ENCODE measurements at places on chromosomes 4 and X.

GRCh38 chr4:110046588-110047049, 133.9 kb downstream of the EGF start:
- no peak for DNase-seq

GRCh38 chr4:66647926-66648325, 897.4 kb downstream of the CENPC start:
- DNase-seq, result no peak

- DNase-seq, result no peak
These were observed 254.5 kb upstream of the RPS6KA3 start for GRCh38 chrX:20521222-20521621.

DNA sequence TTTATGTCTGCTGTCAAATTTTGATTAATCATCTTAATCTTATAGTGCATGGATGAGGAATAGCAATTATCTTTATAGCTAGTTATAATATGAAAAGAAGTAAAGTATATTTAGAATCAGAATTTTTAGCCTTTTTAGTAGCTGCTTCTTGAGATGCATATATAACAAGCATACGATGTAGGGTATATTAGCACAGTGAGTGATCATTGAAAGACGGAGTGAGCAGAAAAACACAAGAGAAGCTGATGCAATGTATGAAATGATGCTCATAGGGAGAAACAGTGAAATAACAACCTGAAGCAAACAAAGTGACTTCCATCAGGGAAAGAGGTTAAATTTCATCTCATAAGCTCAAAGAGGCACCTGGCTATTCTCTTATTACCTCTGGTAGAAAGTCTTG, 77.0 kb downstream of the GLRA3 start:
- no peak for DNase-seq

DNA sequence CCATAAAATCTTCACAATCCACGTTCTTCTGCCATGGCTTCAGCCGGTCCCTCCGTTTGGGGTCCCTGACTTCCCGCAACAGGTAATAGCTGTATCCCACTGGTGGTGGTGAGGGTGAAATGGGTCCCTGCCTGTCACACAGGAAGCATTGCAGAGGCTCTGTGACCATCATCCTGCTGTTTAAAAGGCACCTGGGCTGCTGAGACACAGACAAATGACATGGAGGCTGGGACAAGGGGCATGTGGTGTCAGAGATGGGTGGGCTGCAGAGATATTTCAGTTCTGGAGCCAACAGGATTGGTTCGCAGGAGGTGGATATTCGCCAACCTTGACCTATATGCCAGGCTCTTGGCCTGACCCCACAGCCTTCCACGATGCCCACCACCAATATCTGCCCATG, 82.1 kb downstream of the JAKMIP1 start:
- no peak for DNase-seq

DNA sequence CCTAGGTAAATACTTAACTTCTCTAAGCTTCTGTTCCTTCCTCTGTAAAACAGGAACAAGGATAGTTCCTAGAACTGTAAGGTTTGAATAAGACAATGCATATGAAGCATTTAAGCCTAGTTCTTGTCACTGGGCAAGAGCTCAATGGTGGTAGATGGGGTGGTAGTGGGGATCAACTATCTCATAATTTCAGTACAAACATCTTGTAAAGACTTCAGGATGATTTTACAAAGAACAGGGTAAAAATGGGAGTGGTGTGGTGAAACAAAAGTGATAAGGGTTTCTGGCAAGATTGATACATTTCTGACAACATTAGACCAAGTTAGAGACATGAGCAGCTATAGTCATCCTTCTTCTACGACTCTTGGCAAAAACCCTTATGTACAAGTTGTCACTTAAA, 137.8 kb downstream of the SCFD2 start:
- DNase-seq, result no peak

- no peak for DNase-seq
These were observed 1703.9 kb upstream of the TENM3 start for GRCh38 chr4:180539284-180539683.

DNA sequence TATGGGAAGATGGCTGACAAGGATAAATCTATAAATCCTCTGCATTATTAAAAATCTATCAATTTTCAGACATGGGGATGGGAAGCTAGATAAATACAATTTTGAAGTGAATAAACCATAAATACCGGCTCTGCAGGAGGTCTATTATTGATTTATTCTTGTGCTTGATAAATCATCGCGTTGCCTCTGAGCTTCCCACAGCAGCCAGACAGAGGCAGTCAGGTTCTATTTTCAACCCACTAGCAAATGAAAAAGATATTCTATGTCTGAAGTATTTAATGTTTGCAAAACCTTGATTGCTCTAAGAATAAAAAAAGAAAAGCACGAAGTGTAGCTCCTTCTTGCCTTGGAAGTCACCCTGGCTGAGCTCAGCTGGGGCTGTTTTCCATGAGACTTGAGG, 216.2 kb downstream of the DHRSX start:
- no peak for DNase-seq

GRCh38 chr4:47672696-47673095, 165.2 kb downstream of the CORIN start:
- no peak for DNase-seq

DNA sequence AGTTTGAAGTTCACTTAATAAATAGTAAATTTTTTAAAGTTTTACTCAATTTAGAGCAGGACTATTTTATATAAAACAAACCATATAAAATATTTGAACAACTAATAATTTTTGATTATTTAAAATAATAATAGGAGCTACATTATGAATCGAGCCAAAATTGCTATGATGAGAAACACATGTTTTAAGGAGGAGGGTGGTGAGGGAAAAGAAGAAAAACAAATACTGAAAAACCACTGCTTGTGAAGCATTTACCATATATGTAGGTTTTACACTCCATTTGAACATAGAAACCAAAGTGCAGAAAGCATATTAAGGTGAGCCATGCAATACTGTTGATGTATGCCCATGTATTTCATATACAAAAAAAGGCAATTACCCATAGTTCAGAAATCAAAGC, 448.9 kb downstream of the FSTL5 start:
- no peak for DNase-seq

DNA sequence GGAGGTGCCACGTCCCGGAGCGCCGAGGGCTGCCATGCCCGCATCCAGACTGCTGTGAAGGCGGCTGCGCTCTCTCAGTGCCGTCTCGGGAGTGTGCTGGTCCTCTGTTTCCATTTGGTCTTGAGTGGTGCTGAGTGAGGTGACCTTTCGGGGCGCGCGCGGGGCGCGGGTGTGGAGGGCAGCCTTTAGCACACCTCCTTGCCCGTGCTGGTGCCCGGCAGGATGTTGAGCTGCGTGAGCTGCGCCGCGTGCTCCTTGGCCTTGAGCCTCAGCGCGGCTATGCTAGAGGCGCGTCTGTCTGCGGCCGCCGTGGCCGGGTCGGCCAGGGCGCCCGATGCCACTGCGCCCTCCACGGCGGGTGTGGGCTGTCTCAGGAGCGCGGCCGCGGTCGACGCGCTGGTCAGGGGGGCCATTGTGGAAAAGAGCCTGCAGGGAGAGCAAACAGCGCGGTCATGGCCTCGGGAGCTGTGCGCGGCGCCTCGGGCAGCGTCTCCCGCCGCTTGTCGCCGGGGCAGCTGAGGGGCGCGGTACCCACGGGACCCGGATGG, 11.2 kb downstream of the ARX start:
- DNase-seq, result no peak

GRCh38 chrX:23699636-23700194, 32.4 kb downstream of the PRDX4 start:
- DNase-seq, result no peak

GRCh38 chr4:10832806-10833628, 148.4 kb upstream of the CLNK start:
- no peak for DNase-seq

GRCh38 chr4:4990329-4990728, 28.9 kb downstream of the CYTL1 start:
- DNase-seq, result no peak

- no peak for DNase-seq
These were observed 269.4 kb upstream of the SMIM31 start for GRCh38 chr4:164484551-164484950.

DNA sequence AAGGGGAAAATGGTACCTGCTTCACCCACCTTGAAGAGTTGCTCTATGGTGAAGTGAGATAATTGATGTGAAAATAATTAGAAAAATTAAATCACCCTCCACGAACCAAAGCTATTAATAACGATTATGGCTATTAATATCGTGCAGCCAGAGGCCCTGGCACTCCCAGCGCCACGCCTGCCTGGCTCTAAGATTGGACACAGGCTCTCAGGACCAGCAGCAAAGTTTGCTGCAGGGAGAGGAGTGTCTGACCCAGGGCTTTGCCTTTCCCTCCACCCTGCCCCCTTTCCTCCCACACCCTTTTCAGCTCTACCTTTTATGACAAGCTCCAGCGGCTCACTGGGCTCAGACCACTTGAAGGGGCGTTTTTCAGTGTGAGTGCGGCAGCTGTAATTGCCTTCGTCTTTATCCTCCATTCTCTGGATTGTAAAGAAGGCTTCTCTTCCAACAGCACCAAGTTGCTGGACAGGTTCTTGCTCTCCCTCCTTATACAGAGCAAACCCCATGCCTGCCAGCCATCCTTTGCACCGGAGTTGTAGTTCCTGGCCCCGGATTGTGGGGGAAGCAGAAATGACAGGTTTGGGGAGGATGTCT, 11.5 kb downstream of the IGSF1 start:
- DNase-seq, result no peak

DNA sequence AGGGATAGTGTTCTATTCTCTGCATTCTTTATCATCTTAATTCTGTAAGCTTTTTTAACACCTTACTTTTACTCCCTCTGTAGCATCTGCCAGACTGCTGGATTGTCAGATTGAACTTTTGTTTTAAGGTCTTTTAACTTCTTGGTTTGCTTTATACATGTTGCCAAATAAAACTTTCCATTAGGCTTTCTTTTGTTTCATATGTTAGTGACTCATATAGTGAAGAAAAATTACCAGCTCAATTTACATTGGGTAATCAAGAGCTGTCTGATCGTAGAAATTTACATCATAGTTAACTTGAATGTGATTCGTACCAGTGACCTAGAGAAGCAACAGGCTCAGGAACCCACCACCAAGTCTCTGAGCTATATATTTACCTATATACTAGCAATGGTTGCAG, 28.5 kb upstream of the KLHL4 start:
- DNase-seq, result no peak

DNA sequence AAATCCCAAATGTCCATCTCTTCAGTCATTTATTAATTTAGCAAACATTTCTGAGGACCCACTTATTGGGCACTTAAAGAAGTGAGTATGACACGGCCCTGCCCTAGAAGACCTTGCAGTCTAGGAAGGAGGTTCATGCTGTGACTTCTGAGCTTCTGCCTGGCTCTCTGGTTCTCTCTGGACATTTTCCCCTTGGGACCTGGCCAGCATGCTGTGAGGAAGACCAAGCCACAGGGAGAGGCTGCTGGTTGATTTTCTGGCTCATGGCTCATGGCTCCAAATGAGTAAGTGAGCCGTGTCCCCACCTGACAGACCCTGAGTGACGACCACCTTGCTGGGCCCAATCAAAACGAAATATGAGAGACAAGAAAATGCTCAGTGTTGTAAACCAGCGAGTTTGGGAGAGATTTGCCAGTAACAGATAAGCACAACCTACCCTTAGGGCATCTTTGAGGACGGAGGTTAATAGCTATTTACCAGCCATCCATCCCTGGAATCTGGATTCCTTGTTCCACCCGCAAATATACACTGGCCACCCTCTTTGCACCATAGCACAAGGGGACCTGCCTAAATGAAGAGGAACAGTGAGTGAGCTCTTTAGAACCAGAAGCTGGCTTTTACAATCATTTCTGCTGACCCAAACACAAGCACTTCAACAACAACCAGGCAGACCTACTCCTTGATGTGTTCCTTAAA, 876 bp downstream of the MPP1 start:
- no peak for DNase-seq

- no peak for DNase-seq
These were observed 423.6 kb downstream of the ANKRD50 start for GRCh38 chr4:124288706-124289486.

- no peak for DNase-seq
These were observed 40.0 kb downstream of the CDS1 start for GRCh38 chr4:84622959-84623358.

DNA sequence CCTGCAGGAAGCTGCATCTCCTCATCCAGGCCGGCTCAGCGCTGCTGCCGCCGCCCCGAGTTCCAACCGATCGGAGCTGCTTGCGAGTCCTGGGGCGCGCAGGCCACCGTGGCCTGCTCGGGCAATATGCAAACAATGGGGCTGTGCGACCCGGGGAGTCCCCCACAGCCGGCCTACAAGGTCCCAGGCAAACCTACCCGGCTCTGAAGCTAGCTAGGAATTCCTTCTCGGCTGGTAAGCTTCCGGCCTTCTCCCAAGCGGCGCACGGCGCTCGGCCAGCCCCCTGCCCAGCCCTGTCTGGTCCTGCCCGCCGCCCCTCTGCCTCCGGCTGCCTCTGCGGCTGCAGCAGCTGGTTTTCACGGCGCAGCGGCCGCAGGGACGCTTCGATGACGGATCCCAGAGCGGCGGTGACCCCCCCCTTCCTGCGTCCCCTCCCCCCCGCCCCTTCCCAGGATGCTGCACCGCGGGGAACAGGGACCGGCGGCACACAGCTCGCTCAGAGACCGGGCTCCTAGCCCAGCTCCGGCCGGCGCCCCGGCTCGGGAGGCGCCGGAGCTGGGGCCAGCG, 59.4 kb downstream of the TSC22D3 start:
- no peak for DNase-seq

- DNase-seq, result no peak
These were observed 77.2 kb upstream of the TLR3 start for GRCh38 chr4:185991770-185992169.

DNA sequence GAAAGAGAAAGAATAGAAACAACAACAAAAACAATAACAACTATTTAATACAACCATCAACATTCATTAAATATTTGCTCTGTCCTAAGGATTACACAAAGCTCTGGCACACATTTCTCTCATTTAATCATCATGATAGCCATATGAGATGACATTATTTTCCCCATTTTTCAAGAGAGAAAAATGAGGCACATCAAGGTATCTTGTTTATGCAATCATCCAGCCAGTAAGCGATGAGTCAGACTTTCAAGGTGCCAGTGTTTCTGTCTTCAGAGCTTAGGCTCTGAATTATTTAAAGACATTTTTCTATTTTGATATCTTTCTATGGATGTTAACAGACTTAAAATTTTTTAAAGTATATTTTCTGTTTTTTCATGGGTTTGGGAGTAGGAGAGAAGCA, 541.8 kb upstream of the SMIM31 start:
- no peak for DNase-seq

DNA sequence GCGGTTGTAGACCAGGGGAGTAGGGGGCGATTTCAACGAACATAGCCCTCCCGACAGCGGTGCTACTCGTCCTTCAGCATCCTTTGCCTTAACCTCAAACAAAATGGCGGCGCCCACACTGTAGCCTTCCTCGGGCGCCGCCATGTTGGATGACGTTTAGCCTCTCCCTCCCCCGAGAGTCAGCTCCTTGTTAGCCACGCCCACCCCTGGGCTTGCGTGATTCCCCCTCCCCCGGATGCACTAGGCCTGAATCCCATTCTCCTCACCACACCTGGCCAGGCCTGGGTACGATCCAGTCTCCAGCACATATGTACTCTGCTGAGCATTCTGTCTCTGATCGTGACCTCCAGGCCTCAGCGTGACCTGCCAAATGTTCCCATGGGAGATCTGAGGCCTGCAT, 49.0 kb upstream of the ZNF157 start:
- no peak for DNase-seq

- no peak for DNase-seq
These were observed 804.6 kb upstream of the TENM3 start for GRCh38 chr4:181438641-181439040.

All from esophagus squamous epithelium (tissue), 5 donors.